ENCODE measurements at places on chromosomes 3 and 15.
A peak's percentile ranks its signal among the peaks of the same experiment; 100 is the strongest.

- no peak for DNase-seq
These were observed 43.3 kb downstream of the CCNB2 start for GRCh38 chr15:59148153-59148833.

DNA sequence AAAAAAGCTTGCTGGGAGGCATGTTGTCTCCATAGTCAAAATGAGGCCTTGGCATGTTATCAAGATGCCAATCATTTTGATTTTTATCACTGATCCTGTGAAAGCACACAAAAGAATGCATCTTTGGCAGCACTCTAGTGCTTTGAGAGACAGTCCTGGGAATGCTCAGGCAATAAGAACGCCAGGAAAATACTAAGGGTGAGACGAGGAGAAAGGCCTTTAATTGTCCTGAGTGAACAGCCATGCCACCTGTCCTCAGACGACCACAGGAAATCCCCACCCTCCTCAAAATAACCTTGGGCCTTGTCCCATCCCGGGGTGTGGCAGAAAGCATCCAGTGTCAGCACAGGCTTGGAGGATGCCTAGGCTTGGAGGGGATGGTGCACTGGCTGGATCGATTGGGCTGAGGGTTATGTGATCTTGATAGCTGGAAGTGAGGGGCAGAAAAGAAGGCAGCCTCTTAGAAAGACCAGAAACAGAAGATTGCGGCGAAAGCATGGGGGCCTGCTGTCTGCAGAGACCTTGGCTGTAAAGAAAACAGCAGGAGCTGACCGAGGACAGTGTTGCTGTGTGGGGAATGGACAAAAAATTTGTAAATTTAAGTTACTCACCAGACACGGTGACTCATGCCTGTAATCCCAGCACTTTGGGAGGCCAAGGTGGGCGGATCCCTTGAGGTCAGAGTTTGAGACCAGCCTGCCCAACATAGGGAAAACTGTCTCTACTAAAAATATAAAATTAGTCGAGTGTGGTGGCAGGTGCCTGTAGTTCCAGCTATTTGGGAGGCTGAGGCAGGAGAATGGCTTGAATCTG, 7.3 kb downstream of the TMEM158 start:
- DNase-seq = no peak

GRCh38 chr15:71532994-71533393, 277.4 kb upstream of the NR2E3 start:
- DNase-seq = peak; percentile 52

DNA sequence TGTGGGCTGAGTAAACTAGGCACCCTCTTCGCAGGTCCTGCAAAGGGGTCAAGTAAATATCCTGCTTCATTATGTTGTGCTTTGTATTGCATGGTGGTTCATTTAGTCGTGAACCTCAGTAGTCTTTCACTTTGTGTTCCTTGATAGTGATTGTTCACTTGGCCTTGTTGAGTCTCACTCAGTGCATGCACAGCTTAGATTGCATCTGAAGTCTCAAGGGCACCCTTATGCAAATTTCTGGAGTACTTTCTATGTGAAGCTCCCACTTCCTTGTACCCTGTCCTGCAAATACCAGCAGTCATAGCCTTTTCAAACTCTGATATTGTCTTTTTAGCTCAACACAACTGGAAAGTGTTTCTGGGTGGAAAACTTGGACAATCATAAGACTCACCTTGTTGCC, 519.2 kb downstream of the NAALADL2 start:
- no peak for DNase-seq

DNA sequence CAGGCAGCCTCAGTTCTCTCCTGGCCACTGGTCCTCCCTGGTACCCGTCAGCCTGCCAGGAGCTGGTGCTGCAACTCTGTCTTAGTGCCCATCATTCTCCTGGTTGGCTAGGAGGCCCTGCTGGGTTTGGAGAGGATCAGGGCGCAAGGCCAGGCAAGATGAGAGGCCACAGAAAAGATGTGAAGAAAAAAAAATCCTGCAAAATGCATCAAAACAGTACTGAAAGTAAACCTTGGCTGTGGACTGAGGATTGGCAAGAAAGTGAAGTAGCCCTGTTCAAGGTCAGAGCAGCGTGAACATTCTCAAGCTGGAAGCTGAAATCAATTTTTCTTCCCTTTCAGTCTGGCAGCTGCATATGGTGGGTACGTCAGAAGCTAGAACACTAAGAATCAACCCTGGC, 74.2 kb downstream of the GTF2E1 start:
- no peak for DNase-seq

DNA sequence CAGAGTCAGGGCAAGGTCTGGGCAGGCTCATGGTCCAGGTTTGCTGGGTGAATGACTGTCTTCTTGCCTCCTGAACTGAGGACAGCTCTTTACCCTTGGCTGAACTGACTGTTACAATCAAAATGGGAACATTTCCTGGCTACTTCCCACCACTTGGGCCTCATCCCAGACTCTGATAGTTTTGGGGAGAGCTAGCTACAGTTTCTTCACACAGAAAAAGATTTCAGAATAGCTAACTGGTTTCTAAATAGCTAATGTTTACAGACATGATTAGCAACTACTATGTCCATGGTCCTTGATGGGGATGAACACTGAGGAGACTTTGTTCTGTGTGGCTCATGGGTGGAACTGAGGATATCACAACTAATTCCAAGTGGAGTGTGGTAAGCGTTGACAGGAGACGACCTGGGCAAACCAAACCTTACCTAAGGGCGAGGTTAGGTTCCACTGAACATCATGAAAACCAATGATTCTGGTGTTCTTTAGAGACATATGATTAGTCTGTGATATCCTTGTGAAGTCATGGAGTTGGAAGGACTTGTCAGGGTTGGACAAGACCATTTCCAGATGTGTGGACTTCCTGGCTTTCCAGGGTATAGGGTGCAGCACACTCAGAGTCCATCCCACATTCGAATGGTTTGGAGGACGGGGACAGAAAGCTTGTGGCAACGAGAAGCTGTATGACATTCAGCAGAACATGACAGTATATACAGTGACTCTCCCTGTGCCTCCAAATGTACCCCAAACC, 7.3 kb downstream of the ALPK3 start:
- DNase-seq = no peak

DNA sequence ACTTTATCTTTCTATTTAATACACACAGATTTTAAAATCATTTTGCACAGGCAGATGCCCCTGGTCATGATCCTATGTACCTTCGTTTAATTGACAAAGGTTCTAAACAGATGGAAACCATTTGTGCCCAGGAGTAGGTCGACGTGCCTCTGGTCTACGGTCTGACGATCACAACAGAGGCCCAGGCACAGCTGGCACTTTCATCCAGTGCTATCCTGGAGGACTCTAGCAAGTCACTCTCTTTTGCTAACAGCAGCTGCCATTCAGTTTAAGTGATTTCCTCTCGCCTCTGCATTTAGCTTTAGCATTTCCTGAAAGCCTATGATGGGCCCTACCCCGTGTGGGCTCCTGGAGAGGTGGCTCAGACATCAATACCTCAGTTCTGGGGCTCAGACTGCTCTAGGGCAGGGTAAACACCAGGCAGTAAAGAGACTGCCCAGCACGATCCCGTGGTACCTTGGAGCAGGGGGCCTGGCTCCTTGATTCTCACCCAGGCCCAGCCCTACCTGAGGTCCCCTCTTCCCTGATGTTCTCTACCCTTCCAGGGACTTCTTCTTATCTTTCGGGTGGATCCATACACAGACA, 83.2 kb upstream of the SNRPA1 start:
- DNase-seq = no peak

GRCh38 chr3:195195321-195196209, 75.4 kb downstream of the XXYLT1 start:
- no peak for DNase-seq

DNA sequence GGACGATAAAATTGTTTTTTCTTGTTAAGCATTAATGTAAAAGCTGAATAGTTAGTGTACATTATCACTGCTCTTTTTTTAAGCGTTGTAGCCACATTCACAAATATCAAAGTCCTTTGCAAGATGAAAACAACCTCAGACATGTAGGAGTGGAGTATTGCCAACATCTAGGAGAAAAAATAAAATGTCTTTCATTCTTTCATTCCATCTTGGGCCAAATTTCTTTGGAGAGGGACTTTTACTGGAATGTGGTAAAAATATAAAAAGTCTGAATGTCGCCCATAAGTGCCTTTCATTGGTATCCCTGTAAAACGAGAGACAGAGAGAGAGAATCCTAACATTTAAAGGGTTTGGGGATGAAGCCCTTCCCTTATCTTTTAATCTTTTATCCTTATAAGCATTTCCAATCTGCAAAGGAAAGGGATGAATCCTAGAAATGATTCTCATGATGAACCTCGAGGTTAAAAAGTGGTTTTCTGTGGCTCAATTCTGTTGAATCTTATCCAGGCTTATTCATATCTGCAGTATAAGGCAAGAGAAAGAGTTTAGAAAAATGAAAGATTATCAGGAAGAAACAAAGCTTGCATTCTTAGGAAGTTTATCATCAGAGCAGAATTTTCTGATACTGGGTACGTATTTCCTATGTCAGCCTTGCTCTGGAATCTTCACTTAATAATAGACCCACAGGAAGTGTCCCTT, 1031.7 kb downstream of the MCTP2 start:
- no peak for DNase-seq

DNA sequence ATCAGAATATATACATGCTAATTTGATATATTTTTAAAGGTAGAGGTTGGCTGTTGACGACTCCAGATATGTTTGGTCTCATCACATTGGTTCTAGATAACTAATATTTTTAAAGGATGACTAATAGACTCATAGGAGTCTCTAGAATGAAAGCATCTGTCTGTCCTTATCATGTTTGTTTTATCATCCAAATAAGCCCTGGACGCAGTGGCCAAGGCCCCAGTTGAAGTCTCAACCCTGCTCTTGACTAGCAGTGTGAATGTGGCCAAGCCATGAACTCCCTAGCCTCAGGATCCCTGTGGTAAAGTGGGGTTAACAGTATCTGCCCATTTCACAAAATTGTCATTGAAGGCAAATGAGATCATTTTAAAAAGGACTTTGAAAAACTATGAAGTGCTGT, 53.6 kb downstream of the ABHD2 start:
- DNase-seq = no peak

- DNase-seq = peak; percentile 53
These were observed 11.6 kb downstream of the WWTR1 start for GRCh38 chr3:149646181-149646766.

DNA sequence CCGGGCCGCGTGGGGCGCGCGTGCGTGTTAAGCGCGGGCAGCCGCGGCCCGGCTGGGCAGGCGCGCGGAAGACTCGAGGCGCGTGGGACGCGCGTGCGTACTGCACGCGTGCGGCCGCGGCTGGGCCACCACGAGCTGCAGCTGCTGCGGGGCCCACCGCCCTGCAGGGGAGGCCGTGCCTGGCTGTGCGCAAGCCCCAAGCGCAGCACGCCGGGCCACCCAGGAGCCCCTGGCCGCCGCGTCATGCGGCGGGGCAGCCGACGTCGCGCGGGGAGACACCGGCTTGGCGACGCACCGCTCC, 590 bp upstream of the TRIM71 start:
- DNase-seq = no peak

GRCh38 chr15:34718681-34719665, 35.8 kb downstream of the GJD2 start:
- DNase-seq = no peak

GRCh38 chr3:44117239-44117638, 124.4 kb upstream of the TOPAZ1 start:
- DNase-seq = no peak

- no peak for DNase-seq
These were observed 214.4 kb upstream of the CBLB start for GRCh38 chr3:106083207-106083606.

GRCh38 chr15:52232327-52232726, 41.1 kb upstream of the GNB5 start:
- no peak for DNase-seq

GRCh38 chr3:149816311-149816710, 3.3 kb downstream of the RNF13 start:
- DNase-seq = no peak

- no peak for DNase-seq
These were observed 22.3 kb upstream of the OR5K4 start for GRCh38 chr3:98331329-98331728.

- no peak for DNase-seq
These were observed 28.5 kb downstream of the LRRC28 start for GRCh38 chr15:99279827-99280226.

DNA sequence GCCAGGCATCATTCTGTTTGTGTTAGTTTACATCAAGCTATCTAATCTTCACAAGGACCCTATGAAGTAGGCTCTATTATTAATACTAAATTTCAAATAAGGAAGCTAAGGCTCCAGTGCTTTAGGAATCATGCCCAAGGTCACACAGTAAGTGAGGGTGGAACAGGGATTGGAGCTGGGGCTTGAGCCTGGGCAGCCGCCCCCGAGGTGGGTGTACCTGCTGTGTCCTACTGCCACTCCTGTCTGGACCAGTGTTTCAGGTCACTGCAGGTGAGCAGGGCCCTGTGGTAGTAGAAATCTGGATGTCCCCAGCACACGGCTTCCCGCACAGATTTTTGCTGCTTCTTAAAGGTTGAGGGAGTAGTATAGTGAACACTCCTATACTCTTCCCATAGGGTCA, 6.5 kb downstream of the KLF13 start:
- no peak for DNase-seq

GRCh38 chr3:53169832-53170324, 8.9 kb downstream of the PRKCD start:
- no peak for DNase-seq

DNA sequence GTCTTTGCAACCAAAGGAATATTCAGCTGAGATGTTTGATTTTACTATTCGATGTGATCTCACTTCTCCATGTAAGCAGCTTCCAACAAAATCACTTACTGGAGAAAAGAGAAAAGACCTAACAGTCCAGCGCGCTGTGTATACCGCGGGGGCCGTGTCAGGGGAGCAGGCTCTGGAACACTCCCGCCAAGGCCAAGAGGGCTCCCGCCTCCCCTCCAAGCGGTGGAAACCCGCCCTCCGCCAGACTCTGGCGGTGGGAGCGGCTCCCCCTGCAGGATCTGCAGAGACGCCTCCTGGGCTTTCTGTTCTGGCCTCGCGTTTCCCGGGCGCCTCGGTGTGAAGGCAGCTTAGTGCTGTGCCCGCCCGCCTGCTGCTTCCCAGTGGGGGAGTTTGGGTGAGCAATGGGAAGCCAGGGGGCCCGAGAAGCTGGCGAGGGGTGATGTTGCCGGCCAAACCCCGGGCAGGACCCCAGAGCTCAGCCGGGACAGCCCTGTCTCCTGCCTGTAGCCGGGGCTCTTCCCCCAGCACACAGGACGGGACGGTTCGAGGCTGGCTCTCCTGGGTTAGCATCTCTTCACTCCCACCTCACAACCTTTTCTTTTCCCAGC, 36.3 kb downstream of the CHST14 start:
- DNase-seq = peak; percentile 74

GRCh38 chr15:70291305-70292075, 193.8 kb upstream of the TLE3 start:
- no peak for DNase-seq

DNA sequence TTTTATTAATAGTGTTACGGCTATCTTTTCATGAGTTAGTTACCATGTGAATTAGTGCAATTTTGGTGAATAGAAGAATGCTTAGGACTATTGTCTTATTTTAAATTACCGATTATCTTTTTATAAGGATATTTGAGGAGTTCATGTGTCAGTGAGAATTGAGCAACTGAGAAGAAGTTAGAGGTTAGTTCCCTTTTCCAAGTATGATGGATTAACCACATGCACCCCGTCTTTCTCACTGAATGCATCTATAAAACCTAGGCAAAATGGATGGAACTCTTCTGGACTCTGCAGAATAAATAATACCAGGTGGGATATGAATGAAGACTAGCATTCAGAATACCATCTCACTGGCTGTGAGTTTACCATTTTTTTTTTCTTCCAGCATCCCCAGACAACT, 74.3 kb downstream of the TCF12 start:
- no peak for DNase-seq

Data from Calu3 (cell line).